NCI-H187 treated with DMSO at 0.1 percent for 48 hours (cell line): ENCODE measurements at places on chromosomes 2 and 18.

DNA sequence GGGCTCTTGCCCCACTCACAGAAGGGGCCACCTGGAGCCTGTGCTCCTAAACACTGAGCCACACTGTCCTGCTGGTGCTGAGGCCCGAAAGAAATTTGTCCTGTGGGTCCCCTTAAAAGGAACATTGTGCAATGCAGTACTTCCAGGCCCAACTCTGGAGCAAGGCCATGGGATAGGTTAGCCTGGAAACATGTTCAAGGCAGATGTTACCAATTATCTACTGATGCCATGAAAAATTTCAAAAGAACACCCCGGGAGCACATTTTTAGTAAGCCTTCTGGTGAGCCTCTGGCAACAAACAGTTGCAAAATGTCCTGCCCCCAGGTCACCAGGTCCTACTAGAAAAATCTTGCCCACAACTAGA lies 12.3 kb upstream of the PTMA start:
- no peak for DNase-seq

GRCh38 chr18:74019864-74020263 lies 127.8 kb downstream of the FBXO15 start:
- no peak for DNase-seq

DNA sequence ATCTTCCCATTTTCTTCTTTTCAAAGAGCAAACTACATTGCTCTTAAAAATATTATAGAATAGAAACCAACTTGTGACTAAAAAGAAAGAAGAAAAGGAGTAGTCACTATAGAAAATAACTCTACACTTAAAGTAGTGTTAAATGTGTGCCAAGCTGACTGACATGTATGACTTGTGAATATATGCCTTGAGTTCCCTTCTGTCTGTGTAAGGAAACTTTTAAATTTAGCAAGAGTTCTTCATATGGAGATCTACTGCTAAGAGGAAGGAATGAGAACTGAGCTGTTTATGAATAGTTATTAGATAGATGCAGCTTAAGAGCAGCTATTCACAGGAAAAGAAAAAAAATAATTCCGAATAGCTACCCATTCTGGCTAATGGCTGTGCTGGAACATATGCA lies 1221.7 kb upstream of the ZEB2 start:
- no peak for DNase-seq

DNA sequence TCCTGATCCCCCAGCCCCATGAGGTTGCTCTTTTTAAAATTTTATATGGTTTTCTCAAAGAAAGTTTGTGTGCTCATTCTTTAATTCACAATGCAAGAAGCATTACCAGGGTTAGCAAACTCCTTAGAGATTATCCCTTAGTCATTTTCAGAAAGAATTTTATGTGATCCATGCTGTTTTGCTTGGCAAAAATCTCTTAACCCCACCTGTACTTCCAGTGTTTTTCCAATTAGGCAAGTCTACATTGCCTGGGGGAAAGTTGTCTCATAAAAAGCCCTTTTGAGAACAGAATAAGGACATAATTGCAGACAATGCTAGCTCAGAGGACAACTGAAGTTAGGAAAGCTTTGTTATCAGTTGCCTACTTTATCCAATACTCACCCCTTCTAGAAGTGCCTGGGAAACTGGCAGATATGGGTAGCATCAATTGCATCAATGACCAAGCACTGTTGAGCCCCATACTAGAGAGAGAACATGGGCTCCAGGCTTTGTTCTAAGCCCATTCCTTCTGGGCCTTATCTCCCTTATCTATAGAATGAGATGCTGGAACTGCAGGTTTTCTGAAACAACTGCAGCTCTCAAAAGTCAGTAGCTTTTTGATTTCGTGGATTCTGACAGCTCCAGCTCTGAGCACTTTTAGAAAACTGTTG lies 265.9 kb upstream of the SPHKAP start:
- DNase-seq: no peak

GRCh38 chr18:5941890-5942289 lies 46.6 kb upstream of the TMEM200C start:
- DNase-seq: no peak

DNA sequence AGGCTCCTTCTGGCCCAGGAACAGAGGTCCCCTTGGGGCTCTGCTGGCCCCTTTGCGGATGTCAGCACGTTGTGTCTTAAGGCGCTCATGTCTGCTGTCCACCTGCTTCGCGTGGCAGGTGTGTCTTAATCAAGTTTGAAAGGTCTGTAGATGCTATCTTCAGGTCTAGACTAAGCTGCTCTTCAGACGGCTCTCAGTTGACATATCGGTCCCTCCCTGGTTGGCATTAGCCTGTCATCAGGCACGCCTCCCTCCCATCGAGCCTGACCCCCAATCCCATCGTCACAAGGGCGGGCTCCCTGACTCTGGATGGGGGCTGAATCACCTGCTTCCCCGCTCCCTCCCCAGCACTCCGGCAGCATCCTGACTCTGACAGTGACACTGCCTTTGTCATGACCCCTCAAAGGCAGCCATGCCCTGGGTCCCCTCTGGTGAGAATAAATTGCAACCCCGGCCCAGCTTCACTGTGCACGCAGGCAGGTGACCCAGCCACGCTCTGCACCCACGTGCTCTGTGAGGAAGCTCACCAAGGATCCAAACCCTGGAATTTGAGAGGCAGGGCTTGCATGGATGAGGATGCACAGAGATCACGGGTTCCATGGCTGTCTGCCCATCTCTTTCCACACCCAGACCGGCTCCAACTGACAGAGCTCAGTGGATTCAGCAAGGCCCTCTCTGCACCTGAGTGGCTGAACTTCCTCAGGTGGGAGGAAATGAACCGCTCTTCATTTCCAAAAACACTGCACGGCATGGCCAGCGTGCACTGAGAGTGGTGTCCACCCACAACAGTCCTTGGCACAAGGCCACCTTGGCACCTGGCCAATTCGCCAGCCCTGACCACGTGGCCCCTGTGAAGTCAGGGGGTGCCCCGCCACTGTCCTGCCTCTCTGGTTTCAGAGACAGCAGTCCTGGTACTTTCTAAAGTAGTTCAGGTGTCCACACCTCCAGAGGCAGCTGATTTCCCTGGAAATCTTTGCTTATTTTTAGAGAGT lies 110.2 kb upstream of the GPC1 start:
- DNase-seq: no peak

DNA sequence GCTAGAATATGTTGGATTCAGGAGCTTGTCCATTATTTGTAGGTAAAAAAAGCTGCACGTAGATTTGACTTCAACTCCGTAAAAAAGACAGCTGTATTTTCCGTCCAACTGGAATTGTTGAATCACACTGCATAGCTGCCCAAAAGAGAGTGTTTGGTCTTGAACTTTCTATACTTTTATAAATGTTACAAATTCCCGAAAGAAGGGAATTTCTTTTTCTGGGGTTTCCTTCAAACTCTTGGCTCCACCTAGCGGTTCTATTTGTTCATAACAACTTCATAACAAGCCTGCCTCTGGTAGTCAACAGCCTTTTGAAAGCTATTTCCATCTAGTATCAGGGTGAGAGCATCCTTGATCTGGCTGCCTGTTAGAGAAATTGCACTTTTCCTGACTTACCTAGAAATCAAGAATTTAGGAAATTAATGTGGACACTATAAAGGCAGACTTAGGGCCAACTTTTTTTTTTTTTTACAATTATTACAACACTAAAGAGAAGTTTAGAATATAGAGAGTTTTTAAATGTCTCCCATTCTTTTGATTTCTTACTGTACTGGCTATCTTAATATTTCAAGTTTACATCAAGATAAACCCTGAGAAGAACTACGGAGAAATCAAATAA lies 48.1 kb downstream of the TMEM185B start:
- DNase-seq: no peak

- no peak for DNase-seq
These were observed 1.1 kb upstream of the SALL3 start for GRCh38 chr18:78978349-78979055.

GRCh38 chr18:31585991-31586390 lies 5.7 kb upstream of the TTR start:
- DNase-seq: no peak
